ENCODE measurements at places on chromosomes 6 and 20. TPM values are rescaled to one million over a fixed set of nuclear protein-coding genes. Genes with fewer than 3 reads are reported as not detected.

- no peak for DNase-seq
Observed at GRCh38 chr20:43977252-43977651, 62.6 kb downstream of the TOX2 start.

- no peak for DNase-seq
Observed at GRCh38 chr6:9100869-9101580, 665.7 kb upstream of the SLC35B3 start.

DNA sequence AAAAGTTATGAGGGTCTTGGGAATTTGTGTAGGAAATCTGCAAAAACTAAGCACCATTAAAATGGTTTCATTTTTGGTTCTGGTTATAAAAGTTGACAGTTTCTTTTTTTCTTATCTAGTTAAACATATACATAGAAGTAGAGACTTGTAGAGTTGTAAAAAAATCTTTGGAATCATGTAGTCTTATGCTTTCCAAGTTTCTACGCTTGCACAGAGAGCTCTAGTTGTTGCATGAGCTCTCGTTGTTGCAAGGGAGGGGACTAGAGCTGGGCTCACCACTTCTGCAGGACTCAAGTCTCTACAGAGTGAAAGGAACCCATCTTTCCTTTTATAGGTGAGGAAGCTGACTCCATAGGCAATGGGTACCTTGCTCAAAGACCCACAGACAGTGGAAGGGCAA is 21.6 kb upstream of the CCN2 start:
- no peak for DNase-seq

GRCh38 chr6:1296542-1296941 is 15.4 kb upstream of the FOXQ1 start:
- no peak for DNase-seq

DNA sequence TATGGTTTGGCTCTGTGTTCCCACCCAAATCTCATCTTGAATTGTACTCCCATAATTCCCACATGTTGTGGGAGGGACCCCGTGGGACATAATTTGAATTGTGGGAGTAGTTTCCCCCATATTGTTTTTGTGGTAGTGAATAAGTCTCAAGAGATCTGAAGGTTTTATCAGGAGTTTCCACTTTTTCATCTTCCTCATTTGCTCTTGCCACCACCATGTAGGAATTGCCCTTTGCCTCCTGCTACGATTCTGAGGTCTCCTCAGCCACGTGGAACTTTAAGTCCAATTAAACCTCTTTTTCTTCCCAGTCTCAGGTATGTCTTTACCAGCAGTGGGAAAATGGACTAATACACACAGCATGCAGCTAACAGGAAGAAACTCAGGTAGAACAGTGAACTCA is 108.8 kb upstream of the BCLAF1 start:
- no peak for DNase-seq

GRCh38 chr20:25203871-25204320 is 8.4 kb downstream of the ENTPD6 start:
- DNase-seq, result no peak

DNA sequence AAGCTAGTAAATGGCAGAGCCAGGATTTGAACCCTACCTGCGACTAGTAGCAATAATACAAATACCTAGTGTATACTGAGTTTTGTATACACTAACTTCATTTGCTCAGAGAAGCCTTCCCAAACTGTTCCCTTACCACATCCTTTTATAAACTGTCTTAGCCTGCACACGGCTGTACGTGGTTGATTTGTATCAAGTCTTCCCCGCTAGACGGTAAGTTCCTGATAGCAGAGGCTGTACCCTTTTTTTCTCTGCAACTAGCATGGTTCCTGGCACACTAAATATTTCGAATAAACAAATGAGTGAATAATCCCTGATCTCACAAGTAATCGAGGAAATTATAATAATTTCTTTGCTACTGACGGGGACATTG is 636 bp downstream of the RTF2 start:
- no peak for DNase-seq

GRCh38 chr6:98146656-98147055 is 687.7 kb upstream of the POU3F2 start:
- no peak for DNase-seq

- no peak for DNase-seq
Observed at GRCh38 chr6:51049983-51050877, 231.6 kb downstream of the TFAP2B start.

DNA sequence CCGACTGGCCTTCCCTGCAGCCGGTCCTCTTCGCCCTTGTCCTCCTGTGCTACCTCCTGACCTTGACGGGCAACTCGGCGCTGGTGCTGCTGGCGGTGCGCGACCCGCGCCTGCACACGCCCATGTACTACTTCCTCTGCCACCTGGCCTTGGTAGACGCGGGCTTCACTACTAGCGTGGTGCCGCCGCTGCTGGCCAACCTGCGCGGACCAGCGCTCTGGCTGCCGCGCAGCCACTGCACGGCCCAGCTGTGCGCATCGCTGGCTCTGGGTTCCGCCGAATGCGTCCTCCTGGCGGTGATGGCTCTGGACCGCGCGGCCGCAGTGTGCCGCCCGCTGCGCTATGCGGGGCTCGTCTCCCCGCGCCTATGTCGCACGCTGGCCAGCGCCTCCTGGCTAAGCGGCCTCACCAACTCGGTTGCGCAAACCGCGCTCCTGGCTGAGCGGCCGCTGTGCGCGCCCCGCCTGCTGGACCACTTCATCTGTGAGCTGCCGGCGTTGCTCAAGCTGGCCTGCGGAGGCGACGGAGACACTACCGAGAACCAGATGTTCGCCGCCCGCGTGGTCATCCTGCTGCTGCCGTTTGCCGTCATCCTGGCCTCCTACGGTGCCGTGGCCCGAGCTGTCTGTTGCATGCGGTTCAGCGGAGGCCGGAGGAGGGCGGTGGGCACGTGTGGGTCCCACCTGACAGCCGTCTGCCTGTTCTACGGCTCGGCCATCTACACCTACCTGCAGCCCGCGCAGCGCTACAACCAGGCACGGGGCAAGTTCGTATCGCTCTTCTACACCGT is 6.1 kb downstream of the UBD start:
- DNase-seq, result no peak

DNA sequence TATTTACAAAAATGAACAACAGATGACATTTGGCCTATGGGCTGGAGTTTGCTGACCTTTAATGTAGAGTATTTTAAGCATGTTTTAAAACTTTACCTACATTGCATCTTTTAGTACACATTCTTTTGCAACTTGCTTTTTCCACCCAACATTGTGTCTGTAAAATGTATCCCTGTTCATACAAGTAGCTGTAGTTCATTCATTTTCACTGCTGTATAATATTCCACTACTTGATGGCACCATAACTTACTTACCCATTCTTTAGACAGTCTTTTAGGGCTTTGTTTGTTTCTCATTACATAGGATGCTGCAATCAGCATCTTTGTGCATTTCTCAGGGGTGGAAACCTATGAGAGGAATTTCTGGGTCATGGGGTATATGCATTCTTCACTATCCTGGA is 115.1 kb downstream of the EYA2 start:
- no peak for DNase-seq

GRCh38 chr6:6529275-6529674 is 59.2 kb upstream of the LY86 start:
- no peak for DNase-seq

- no peak for DNase-seq
Observed at GRCh38 chr20:36628076-36628475, 17.9 kb downstream of the SLA2 start.

GRCh38 chr6:113120224-113120581 is 736.9 kb upstream of the MARCKS start:
- peak; percentile 26 for DNase-seq

GRCh38 chr20:1674361-1674760 is 16.8 kb upstream of the SIRPG start:
- DNase-seq, result no peak

GRCh38 chr20:19048995-19049501 is 163.4 kb upstream of the SLC24A3 start:
- DNase-seq, result no peak

GRCh38 chr6:155432293-155432692 is 23.3 kb downstream of the NOX3 start:
- no peak for DNase-seq

- no peak for DNase-seq
Observed at GRCh38 chr6:727856-728255, 34.9 kb upstream of the EXOC2 start.

DNA sequence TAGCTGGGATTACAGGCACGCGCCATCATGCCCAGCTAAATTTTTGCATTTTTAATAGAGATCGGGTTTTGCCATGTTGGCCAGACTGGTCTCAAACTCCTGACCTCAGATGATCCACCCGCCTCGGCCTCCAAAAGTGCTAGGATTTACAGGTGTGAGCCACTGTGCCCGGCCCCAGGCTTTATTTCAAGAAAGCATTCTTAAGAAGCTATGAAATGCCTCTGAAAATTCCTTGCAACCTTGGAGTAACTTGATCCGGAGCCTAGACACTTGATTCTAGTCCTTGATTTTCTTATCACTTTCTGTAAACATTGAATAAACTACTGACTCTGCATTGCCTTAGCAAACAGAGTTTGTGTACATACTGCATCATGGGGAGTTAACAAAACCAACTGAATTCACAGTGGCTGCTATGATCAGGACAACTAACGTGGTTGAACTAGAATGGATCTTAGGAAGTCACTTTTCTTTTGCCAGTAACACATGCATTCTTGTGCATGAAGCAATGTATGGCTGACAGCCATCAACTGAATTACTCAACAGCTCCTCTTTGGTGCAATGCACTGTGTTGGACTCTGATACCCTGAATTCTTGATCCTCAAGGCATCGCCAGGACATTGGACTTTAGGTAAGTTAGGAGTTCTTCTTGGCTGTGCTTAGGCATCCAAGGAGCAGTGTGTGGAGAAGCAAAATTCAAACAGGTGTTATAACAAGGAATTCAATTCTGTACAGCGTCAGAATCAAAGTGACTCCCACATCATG is 102.8 kb upstream of the TMEM170B start:
- DNase-seq, result peak; percentile 37

GRCh38 chr6:154590756-154591155 is 80.3 kb upstream of the CNKSR3 start:
- DNase-seq, result no peak

DNA sequence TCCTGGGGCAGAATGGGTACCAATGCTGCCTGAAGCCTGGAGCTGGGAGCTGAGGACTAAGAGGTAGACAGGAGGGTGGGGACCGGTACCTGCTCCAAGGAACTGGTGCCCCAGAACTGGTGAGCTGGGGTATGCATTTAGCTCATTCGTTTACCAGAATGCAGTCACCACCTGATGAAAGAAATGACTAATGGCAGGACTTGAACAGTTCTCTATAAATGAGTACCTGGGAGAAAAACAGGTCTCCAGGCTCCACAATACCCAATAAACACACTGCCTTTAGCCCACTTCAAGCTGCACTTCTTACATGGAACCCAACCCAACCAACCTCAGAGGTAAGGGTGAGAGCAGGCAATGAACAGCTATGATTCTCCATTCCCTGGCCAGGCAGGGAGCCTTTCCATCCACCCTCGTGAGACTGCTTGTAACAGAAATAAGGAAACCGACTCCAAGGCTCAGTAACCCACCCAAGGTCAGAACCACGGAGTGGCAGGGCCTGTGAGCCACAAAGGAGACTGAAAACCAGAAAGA is 15.4 kb downstream of the FKBP1A start:
- no peak for DNase-seq

GRCh38 chr6:4714961-4715501 is 61.2 kb upstream of the CDYL start:
- no peak for DNase-seq

DNA sequence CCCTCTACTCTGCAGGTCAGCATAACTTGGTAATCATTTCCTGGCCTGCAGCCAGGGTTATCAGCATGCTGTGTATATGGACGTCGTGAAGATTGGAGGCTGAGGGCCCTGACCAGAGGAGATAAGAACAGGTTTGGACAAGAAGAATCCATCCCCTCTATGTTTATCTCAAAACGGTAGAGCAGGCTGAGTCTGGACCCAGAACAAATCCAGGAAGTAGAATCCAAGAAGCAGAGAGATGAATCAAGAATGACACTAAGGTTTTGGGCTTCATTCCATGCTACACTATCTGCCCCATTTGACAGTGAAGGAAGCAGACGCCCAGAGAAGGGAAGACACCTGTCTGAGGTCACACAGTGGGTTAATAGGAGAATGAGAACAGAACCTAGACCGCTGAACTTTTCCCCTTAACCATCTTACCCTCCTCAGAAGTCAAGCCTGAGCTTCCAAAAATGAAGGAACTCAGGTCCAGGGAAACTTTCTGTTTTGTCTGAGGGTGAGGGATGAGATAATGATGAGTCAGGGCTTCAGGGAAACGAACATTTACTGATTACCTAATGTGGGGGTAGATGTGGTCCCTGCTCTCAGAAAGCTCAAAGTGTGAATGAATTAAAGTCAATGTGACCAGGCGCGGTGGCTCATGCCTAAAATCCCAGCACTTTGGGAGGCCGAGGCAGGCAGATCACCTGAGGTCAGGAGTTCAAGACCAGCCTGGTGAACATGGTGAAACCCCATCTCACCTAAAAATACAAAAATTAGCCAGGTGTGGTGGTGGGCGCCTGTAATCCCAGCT is 9.4 kb upstream of the COMMD7 start:
- no peak for DNase-seq

DNA sequence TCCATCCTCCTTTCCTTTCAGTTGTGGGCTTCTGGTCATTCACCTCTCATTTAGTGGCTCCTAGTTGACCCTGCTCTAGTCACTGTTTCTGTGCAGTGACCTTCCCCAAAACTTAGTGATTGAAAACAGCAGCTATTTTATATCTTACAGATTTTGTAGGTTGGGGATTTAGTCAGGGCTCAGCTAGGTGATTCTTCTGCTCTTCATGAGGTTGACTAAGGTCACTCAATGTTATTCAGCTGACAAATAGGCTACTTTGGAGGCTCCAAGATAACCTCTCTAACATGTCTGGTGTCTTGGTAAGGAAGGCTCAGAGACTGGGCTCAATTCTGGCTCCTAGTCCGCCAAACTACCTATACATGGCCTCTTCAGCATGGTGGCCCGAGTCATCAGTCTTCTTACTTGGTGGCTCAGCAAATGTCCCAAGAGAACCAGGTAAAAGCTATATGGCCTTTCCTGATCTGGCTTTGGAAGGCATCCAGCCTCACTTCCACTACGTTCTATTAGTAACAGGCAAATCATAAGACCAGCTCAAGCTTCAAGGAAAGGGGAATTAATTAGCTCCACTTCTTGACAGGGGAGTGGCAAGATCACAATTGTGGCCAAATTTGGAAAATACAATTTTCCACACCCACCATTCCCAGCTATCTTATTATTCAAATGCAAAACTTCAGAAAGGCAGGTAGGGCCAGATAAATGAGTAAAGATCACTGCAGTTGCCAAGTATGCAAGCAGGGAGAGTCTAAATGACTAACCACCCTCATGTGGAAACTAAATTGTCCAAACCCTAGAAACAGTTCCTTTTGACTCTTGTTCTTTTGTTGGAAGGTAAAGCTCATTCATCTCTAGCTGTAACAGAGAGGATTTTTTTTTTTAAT is 50.5 kb upstream of the LTV1 start:
- DNase-seq, result no peak

GRCh38 chr6:111983193-111983592 is 70.7 kb upstream of the CCN6 start:
- no peak for DNase-seq

GRCh38 chr20:23326774-23327173 is 23.8 kb upstream of the NXT1 start:
- DNase-seq, result no peak

- peak; percentile 23 for DNase-seq
Observed at GRCh38 chr6:155340464-155341129, 26.3 kb upstream of the TFB1M start.

KHDC1L gene
- total RNA-seq, result not detected

SLC26A8 gene
- 0.10 TPM for total RNA-seq

FGD2 gene
- total RNA-seq, result 0.19 TPM

GHRH gene
- total RNA-seq, result not detected

CLPSL1 gene
- total RNA-seq, result not detected

MEP1A gene
- total RNA-seq, result not detected

RSPH4A gene
- total RNA-seq, result 0.22 TPM

CST5 gene
- not detected for total RNA-seq

CTCFL gene
- not detected for total RNA-seq

SCRT2 gene
- not detected for total RNA-seq

PKHD1 gene
- total RNA-seq, result 25.2 TPM

F13A1 gene
- total RNA-seq, result not detected

Data from Calu3 (cell line).